ENCODE measurements at places on chromosomes 2 and 18.
A peak's percentile ranks its signal among the peaks of the same experiment; 100 is the strongest.

GRCh38 chr2:158463496-158464095 is 6.8 kb downstream of the PKP4 start:
- DNase-seq: no peak

GRCh38 chr2:46813020-46813415 is 102.6 kb downstream of the MCFD2 start:
- DNase-seq: no peak

GRCh38 chr2:103268841-103269498 is 507.1 kb downstream of the TMEM182 start:
- no peak for DNase-seq

GRCh38 chr2:72770879-72771461 is 54.9 kb downstream of the EXOC6B start:
- DNase-seq: no peak

DNA sequence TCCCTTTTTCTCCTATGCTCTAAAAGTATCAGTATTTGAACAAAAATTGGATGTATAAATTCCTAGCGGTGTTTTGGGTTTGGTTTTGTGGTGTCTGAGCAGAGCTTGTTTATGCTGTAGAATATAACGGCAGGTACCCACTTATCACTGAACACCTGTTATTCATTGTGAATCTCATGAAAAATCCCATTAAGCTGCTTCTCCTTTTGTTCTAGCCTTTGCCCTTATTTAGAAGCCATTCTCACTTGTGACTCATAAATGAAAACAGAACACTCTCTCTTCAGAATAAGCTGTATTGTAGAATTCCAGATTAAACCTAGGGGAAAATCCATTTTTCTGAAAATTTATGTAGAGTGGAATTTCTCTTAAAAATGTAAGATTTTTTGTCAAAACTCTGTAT is 104.0 kb downstream of the PRPF40A start:
- no peak for DNase-seq

GRCh38 chr18:6920099-6920955 is 190.8 kb downstream of the ARHGAP28 start:
- DNase-seq: peak; percentile 30

GRCh38 chr2:11169333-11169732 is 14.1 kb downstream of the SLC66A3 start:
- DNase-seq: no peak

GRCh38 chr2:105882341-105882740 is 137.6 kb downstream of the NCK2 start:
- no peak for DNase-seq

DNA sequence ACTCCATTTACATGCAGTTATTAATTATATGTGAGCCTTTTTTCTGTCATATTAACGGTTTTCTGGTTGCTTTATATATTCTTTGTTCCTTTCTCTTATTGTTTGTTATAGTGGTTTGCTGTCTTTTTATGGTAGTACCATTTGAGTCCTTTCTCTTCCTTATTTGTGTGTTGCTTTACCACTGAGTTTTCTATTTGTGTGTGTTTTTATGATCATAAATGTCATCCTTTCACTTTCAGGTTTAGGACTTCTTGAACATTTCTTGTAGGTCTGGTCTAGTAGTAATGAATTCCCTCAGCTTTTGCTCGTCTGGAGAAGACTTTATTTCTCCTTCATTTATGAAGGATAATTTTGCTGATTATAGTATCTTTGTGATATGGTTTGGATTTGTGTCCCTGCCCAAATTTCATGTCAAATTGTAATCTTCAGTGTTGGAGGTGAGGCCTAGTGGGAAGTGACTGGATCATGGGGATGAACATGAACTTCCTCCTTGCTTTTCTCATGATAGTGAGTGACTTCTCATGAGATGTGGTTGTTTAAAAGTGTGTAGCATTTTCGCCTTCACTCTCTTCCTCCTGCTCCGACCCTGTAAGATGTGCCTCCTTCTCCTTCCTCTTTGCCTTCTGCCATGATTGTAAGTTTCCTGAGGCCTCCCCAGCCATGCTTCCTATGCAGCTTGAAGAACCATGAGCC is 11.5 kb downstream of the GCC2 start:
- no peak for DNase-seq

- DNase-seq: no peak
Measured at GRCh38 chr2:129870685-129871241, 108.7 kb upstream of the RAB6C start.

DNA sequence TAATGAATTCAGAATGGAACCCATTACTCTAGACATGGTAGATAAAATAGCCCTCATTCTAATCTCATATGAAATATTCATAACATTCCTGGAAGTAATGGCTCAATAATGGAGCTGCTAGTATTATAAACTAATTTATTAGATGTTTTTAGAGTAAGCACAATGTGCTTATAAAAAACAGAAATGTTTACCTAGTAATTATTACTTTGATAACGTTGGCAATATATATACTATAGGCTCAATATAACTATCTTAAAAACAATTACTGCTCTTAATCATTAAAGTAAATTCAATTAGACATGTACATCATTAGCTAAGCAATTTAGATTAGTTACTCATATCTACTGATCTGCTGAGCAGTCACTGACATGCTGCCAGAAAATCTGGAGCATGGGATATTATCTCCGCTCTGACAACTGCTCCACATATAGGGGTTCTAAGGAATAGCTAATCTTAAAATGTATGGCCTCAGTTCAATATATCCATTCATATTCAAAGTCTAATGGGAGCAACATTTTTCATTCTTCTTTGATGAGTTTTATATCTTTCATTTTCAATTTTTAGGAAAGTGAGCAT is 19.4 kb downstream of the PPP1R1C start:
- DNase-seq: no peak

DNA sequence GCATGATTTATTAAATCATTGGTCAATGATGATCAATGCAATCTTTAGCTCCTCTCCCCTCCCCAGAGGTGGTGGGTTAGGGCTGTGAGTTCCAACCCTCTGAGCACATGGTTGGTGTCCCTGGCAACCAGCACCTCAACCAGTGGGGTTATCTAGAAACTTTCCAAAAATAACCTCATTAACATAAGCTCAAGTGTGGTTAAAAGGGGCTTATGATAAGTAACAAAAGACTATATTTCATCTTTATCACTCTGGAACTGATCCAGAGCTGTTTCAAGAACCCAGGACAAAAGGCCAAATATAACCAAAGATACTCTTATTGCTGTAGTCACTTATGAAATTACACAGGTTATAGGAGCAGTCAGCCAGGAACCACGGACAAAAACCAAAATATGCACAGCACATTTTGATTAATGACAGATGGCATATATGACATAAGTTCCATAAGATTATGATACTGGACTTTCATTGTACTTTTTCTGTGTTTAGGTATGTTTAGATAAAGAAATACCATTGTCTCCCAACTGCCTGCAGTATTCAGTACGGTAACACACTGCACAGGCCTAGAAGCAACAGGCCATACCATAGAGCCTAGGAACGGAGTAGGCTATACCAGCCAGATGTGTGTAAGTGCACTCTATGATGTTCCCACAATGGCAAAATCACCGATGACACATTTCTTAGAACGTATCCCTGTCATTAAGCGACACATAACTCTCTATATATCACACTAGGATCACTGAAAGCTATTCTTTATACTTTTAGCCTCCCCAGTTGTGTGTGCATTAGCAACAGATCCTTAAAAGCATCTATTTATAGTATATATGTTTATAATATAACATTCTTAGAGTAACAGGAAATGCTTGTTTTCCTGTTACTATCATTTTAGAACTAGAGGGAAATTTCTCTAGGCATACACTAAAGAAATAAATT is 31.9 kb downstream of the KIDINS220 start:
- no peak for DNase-seq

DNA sequence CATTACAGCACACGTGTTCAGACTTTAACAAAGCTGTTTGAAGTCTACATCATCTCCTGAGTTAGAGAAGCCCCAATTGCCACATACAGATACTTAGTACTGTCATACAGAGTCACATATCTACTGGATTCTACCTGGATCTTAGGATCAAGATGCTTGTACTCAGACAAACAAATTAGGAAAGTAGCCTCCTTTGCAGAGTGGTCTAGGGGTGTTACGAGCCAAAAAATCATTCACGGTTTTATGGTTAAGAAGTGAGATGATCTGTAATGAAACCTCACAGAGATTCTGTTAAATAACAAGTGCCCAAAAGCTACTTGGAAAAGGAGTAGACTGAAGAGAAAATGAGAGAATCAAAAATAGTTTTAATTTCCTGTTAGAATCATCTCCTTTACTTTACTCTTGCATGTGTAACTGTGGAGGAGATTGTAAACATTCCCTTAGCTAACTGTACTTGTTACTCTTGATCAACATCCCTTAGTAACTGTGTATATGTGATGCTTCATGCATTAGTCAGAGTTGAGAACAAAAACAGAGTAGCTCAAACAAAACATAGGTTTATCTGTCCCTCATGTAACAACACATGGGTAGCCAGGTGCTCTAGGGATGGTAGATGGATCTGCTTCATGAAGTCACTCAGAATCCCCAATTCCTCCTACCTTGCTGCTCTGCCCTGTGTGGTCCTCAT is 16.4 kb upstream of the IL1RL1 start:
- no peak for DNase-seq

DNA sequence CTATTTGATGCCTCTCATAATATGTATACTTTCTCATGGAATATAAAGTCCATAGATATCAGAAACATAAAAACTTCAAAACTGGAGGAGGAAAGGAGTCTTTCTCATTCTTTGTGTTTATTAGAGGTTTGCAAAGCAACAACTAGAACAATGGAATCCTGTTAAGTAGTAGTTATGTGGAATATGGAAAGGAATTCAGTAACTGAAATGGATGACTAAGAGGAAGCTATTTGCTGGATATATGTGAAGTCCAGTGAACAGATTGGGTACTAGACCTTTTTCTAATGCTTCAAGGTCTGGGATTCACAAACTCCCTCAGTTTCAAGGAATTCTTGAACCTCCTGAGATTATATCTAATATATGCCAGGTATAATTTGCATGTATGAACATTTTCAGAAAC is 353.6 kb upstream of the FANCL start:
- DNase-seq: no peak

Measured in NCI-H2081 treated with DMSO at 0.1 percent for 48 hours (cell line).